ENCODE measurements at places on chromosomes 7 and 10.

- peak; percentile 61 for DNase-seq
These were observed 673.1 kb downstream of the TNS3 start for GRCh38 chr7:46908770-46909169.

DNA sequence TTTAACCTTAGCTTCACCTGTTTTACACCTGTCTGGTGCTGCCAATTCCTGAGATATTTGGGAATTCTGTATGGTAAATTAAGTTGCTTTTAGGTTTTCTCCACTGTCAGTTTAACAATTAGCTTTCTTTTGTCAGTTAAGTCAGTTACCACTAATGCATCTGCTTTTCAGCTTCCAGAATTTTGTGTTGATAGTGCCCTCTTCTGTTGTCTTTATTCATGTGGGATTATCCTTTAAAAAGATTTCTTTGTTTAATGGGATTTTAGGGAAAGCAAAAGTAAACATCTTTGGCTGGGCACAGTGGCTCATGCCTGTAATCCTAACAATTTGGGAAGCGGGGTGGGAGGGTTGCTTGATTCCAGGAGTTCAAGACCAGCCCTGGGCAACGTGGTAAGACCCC is 8.1 kb downstream of the TFAM start:
- no peak for DNase-seq

- no peak for DNase-seq
These were observed 21.1 kb downstream of the FAM53B start for GRCh38 chr10:124722798-124723783.

DNA sequence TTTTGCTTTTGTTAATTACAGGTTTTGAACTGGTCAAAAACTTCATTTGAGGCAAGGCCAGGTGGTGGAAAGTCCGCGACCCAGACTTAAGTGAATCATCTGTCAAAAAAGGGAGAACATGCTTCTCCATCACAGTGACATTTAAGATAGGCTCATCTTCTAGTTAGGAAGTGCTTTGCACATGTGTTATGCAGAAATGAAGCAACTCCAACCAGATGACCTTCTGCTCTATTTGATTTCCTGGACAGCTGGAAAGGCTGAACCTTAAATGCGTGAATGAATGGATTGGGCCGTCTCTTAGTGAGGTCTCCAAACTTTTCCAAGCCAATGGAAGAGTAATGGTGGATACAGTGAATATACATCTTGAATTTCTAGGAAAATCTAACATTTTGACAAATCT is 101.6 kb upstream of the FAM13C start:
- DNase-seq, result no peak

DNA sequence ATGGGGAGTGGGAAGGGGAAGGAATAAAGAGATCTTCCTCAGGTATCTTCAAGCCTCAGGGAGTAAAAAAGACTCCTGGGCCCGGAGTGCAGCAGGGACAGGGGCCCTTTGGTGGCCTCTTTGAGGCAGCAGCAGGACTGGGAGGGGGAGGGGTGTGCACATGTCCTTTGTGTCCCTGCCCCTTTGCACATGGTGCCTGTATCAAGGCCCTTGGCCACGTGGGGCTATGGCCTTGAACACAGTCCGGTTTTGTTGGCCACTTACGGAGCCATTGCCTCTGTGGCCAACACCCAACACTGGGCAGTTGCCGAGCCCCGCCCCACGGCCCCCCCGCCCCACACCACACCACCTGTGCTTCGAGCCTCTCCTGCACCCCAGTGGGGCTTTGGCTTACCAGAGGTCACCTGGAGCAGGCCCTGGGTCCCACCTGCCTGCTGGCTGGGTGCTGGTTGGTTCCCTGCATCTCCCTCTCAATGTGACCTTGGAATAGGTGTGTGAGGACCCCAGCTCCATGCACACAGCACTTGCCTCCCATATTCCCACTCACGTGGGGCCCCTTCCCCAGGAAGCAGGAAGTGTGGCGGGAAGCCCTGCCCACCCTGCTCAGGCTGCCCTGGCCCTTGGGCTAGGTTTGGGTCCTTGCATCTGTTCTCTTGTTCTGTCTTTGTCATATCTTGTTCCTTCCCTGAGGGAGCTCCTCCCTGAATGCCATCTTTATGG is 5.4 kb downstream of the SAP25 start:
- DNase-seq, result no peak

Data from retinal pigment epithelial cell (primary cell).